GM12892 (cell line): ENCODE measurements at places on chromosomes 5 and 9.

- DNase-seq = no peak
Observed at GRCh38 chr5:63820577-63820976, 141.7 kb downstream of the HTR1A start.

DNA sequence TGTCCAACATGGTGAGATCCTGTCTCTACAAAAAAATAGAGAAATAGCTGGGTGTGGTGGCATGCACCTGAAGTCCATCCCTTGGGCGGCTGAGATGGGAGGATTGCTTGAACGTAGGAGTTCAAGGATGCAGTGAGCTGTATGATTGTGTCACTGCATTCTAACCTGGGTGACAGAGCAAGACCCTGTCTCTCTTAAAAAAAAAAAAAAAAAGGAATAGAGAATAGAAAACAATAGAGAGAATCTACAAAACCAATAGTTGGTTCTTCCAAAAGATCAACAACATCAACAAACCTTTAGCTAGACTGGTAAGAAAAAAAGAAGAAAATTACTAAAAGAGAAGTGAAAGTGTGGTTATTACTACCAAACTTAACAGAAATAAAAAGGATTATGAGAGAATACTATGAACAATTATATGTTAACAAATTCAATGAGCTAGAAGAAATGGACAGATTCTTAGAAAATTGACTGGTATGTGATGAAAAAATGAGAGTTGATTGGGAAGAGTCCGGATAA is 8.1 kb upstream of the SLC38A9 start:
- no peak for DNase-seq

- no peak for DNase-seq
Observed at GRCh38 chr9:80496901-80497556, 925.3 kb downstream of the TLE4 start.

GRCh38 chr9:21558615-21559401 is 76.7 kb upstream of the IFNE start:
- peak; percentile 5 for DNase-seq

- no peak for DNase-seq
Observed at GRCh38 chr9:94872083-94872833, 145.8 kb downstream of the AOPEP start.

DNA sequence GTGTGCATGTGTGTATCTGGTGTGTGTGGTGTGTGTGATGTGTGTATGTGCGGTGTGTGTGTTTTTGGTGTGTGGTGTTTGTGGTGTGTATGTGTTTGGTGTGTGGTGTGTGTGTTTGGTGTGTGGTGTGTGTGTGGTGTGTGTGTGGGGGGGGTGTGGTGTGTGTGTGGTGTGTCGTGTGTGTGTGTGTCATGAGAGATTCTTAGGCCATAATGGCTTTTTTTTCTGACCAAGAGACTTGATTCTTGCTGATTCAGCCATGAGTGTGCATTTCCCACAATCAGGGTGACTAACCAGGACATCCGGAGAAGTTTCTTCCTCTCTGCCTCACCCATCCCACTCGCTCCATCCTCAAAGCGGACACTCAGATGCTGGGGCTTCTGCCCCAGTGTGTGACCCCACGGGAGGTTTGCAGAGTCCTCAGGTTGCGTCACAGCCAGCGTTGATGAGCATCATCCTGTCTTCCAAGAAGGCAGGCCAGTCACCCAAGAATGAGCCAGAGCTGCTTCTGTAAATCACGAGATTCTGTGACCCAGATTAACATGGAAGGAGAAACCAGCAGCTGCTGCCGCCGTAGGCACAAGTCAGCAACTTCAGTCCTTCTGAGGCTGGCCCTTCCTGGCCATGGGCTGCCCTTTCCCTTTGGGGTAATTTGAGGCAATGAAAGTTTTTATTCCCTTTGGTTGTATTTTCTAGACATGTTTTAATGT is 12.5 kb upstream of the CTSL start:
- DNase-seq = no peak

GRCh38 chr5:139646912-139647505 is 1.1 kb upstream of the CXXC5 start:
- DNase-seq = no peak

DNA sequence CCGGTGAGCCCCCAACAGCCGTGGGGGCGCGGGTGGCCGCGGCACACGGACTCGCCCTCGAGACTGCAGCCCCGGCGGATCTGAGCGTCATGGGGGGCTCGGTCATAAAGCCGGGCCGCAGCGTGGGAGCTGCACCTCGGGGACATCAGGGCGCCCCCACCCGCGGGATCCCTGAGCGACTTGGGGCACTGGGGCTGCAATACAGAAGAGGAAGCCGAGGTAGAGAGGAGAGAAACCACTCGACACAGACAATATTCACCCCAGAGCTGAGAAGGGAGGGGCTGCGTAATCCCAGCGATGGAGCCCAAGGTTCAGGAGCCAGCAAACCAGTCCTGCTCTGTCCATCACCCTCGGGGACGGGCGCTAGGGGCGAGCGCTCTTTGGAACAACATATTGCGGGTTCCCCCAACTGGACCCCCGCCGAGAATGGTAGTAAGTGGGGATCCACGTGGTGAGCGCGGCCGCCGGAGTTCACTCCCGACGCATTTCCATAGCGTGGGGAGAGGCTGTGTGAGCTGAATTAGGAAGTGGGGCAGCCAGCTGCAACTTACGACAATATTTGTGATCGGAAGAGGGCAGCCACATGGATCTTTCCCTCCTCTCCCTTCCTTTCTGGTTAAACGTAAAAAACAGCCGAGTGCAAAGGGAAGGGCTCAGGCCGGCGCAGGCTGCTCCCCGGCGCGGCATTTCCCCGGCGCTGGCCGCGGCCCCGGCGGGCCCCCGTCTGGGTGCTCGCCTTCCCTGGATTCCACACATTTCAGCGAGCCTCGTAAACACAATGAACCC is 9.9 kb downstream of the PTCH1 start:
- DNase-seq = peak; percentile 25

DNA sequence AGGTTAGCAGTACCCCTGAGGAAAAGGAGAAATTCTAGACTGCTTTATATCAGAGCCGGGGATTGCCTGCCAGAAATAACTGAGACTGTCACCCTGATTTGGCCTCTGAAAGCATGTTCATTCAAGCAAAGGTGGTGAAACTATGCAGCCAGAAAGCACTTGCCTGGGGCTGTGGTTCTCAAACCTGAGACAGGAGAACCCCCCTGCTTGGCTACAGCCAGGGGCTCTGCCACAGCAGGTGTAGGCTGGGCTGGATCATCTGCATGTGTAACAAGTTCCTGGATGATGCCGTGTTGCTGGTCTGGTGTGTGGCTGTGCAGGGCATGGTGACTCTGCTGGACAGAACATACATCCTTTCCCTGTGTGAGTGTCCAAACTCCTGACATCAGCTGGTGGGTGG is 157.8 kb downstream of the NXNL2 start:
- DNase-seq = no peak

DNA sequence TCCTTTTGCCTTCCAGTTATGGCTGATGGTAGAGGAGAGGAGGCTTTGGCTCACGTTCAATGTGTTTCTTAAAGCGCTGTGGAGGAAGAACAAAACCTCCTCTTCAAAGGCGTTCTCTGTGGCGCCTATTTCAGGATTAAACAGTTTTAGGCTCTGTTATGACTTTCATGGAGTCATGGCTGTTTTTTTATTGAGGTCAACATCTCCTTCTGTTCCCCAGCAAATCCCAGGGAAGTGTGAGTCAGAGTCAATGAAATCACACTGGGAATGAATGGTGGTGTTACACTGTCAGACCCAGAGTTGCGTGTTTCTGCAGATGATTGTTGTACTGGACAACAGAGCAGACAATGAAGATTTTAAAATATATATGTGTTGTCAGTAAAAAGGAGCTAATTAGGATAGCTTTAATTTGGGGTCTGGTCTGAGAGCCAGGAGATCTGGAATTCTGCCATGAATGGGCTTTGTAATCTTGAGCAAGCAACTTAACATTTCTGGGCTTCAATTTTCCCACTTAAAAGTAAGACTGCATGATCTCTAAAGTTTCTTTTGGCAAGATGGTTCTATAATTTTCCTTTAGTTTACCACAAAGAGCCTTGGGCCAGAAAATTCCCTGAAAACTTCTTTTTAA is 240.7 kb downstream of the CSNK1G3 start:
- DNase-seq = no peak

DNA sequence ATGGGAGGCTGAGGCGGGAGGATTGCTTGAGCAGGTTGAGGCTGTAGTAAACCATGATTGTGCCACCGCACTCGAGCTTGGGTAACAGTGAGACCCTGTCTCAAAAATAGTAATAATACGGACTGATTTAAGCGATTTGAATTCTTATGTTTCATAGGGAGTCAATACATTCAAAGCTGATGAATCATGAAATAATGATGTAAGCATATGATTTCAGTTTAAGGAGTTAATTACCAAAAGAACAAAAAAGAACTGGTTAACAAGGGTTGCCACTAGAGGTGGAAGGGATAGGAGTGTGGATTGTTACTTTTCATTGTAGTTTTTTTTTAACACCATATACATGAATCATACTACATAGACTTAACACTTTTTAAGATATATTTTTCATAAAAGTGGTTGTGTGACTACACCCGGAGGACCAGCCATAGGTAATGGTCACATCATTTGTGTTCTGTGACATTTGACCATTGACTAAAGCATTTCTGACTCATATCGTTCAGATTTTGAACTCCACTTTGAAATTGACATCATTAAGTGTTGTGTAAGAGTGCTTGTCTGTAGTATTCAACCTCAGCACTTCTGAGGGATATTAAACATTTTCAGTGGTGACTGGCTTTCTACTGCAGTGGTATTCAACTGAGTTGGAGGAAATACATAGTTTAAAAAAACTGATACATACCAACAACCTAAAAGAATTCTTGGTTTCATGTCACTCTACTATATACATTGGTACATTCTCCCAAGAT is 7.0 kb downstream of the TRMT10B start:
- no peak for DNase-seq

GRCh38 chr9:3444016-3444415 is 81.8 kb downstream of the RFX3 start:
- no peak for DNase-seq

DNA sequence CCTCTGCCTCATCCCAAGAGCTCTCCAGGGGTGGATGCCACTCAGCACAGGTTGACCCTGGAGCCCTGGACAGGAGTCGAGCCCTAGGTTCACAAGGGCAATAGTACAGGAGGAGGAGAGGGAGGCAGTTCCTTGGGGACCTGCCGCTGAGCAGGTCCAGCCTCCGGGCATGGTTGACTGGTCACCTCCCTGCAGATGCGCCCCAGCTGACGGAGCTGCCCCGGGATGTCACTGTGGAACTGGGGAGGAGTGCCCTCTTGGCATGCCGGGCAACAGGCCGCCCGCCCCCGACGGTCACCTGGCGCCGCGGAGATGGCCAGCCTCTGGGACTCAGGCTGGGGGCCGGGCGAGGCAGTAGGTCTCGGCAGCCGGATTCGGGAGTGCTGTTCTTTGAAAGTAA is 53.7 kb downstream of the HMCN2 start:
- no peak for DNase-seq

DNA sequence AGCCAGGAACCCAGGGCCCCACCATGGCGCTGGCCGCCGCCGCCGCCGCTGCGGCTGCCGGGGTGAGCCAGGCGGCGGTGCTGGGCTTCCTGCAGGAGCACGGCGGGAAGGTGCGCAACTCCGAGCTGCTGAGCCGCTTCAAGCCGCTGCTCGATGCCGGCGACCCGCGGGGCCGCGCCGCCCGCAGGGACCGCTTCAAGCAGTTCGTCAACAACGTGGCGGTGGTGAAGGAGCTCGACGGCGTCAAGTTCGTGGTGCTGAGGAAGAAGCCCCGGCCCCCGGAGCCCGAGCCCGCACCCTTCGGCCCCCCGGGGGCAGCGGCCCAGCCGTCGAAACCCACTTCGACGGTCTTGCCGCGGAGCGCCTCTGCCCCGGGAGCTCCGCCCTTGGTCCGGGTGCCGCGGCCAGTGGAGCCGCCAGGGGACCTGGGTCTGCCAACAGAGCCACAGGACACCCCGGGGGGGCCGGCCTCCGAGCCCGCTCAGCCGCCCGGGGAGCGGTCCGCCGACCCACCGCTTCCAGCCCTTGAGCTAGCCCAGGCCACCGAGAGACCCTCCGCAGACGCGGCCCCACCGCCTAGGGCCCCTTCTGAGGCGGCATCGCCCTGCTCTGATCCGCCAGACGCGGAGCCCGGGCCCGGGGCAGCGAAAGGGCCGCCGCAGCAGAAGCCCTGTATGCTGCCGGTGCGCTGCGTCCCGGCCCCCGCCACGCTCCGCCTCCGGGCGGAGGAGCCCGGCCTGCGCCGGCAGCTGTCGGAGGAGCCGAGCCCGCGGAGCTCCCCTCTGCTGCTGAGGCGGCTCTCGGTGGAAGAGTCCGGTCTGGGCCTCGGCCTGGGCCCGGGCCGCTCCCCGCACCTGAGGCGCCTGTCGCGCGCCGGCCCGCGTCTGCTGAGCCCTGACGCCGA is 749 bp downstream of the SOWAHA start:
- DNase-seq = peak; percentile 66

DNA sequence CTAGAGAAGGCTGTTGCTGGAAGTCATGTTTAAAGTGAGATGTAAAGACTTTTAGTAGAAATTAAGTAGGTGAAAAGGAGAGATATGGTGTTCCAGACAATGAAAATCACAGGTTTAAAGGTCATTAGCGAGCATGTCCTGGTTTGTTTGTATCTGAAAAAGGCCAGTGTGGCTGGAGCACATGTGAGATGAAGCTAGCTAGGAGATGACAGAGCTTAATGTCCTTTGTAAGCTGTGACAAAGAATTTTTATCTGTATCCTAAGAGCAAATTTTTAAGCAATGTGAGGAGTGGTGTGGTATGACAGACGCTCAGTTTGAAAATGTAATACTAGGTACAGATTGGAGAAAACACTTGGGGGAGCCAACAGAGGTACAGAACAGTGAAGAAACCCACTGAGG is 567.2 kb upstream of the ARRDC3 start:
- no peak for DNase-seq

DNA sequence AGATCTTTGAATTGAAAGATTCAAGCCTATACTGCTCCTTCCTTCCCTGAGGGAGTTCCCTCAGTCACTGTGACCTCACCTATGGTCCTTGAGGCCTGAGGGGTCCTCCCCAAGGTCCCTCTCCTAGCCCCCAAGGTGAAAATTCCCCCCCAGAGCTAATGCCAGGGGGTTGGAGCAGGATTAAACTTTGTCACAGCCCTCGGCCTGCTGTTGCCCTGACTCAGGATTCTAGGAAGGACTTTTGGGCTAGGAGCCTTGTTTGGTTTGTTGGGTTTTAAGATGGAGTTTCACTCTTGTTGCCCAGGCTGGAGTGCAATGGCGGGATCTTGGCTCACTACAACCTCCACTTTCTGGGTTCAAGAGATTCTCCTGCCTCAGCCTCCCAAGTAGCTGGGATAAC is 123.2 kb downstream of the C5orf15 start:
- no peak for DNase-seq

DNA sequence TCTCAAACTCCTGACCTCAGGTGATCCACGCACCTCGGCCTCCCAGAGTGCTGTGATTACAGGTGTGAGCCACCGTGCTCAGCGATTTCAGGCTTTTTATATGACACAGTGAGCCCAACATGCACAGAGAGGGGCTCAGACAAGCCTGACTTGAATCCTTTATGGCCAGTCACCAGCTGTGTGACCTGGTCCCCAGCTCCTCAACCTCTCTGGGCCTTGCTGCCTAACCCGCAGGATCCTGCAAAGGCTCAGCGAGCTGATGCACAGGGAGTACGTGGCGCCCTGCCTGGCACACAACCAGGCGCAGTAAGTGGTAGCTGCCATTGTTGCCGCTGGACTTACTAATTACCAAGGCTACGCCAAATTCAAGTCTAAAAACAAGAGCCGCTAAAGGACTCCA is 16.6 kb upstream of the NCS1 start:
- DNase-seq = no peak

- DNase-seq = no peak
Observed at GRCh38 chr9:121972501-121972981, 120.6 kb downstream of the TTLL11 start.

GRCh38 chr5:6720561-6720921 is 7.3 kb downstream of the TENT4A start:
- DNase-seq = no peak

GRCh38 chr5:157611571-157612476 is 36.2 kb upstream of the ADAM19 start:
- no peak for DNase-seq
